ENCODE measurements at places on chromosomes 11 and 22. TPM values are rescaled to one million over a fixed set of nuclear protein-coding genes. Genes with fewer than 3 reads are reported as not detected.

Gene RAB36
- total RNA-seq, result 6.6 TPM

Gene OR4A16
- not detected for total RNA-seq

Gene BRSK2
- total RNA-seq, result 7.7 TPM

Gene C22orf39
- 14.9 TPM for total RNA-seq

Gene DBX1
- not detected for total RNA-seq

Gene F2
- total RNA-seq, result 2.1 TPM

Gene OR10V1
- not detected for total RNA-seq

Gene KCNJ11
- total RNA-seq, result 0.16 TPM

Gene RIMBP3C
- 0.26 TPM for total RNA-seq

Gene RFPL1
- not detected for total RNA-seq

Gene CNIH2
- 2.1 TPM for total RNA-seq

Gene FAM227A
- 0.50 TPM for total RNA-seq

Gene KCNA4
- total RNA-seq, result not detected

Gene APOA4
- not detected for total RNA-seq

Gene ZP1
- total RNA-seq, result 0.11 TPM

Gene EMID1
- total RNA-seq, result 0.38 TPM

Gene APOBEC3F
- 1.8 TPM for total RNA-seq

Gene BTG4
- 0.22 TPM for total RNA-seq

Gene FOLR2
- total RNA-seq, result not detected

Gene FAM83F
- not detected for total RNA-seq

Gene OR6A2
- total RNA-seq, result not detected

Measured in A549 treated with CpdA at 1 μM for 4 hours (cell line).